Amniotic epithelial cell (primary cell): ENCODE measurements at places on chromosomes 3 and 15.

- peak; percentile 42 for DNase-seq
These were observed 372.5 kb upstream of the CFAP20DC start for GRCh38 chr3:59422312-59422711.

- DNase-seq = peak; percentile 2
These were observed 172.7 kb downstream of the SYNPR start for GRCh38 chr3:63450634-63451363.

DNA sequence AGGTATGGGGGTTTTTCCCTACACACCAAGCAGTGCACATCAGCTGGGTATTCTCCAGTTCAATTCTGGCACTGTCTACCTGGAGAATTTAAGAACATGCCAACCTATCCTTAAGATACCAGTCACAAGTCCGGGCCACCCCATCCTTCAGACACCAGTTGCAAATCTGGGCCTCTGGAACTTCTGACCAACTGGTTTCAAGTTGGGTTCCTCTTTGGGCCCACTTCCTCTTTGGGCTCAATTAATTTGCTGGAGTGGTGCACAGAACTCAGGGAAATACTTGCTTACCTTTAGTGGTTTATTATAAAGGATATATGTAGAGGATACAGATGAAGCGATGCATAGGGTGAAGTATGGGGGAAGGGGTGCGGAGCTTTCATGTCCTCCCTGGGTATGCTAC, 25.3 kb downstream of the GLCE start:
- DNase-seq = no peak

- no peak for DNase-seq
These were observed 345.6 kb downstream of the GAP43 start for GRCh38 chr3:115968871-115969270.

DNA sequence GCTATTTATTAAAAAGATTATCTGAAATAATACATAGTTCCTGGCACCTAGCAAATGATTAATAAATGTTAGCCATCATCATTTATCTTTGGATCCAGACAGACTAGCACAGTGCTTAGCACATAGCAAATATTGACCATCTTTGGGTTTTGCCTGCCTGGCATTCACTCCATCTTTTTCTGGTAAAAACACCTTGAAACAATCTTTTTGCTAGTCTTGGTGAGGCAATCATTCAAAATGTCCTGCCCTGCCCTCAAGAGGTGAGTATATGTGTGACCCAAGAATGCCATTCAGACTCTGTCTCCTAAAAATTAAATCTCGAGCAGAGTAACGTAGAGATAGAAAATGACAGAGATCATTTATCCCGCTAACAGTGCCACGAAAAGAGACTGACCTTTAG, 78.3 kb upstream of the ZNF280D start:
- DNase-seq = no peak

GRCh38 chr3:108153451-108153981, 62.7 kb upstream of the CD47 start:
- DNase-seq = peak; percentile 81

DNA sequence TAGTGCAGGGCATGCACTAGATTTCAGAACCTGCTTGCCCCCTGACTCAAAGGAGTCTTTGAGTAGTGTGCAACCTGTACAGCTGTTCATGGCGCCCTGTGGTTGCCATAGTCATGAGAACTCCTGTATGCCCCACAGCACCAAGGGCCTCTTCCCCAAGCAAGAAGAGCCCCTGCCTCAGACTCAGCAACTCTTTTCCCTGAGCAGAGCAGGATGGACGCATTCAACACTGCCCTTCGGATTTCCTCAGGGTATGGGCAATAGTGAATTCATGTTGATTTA, 89.7 kb upstream of the KLF13 start:
- no peak for DNase-seq

GRCh38 chr15:78301326-78301725, 1.9 kb upstream of the SKIC8 start:
- no peak for DNase-seq

DNA sequence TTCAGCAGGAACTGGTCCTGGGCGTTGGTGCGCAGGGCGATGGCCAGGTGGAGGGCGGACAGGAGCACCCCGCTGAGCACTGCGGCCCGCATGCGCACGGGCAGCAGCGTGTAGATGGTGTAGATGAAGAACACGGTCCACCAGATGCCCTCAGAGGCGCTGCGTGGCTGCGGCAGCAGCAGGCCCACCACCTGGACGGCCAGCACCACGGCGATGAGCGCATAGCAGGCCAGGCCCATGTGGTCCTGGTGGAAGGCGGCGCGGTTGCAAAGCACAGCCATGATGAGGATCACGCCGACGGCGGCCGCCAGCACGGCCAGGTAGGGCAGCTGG, 1.5 kb downstream of the ADCY5 start:
- no peak for DNase-seq

DNA sequence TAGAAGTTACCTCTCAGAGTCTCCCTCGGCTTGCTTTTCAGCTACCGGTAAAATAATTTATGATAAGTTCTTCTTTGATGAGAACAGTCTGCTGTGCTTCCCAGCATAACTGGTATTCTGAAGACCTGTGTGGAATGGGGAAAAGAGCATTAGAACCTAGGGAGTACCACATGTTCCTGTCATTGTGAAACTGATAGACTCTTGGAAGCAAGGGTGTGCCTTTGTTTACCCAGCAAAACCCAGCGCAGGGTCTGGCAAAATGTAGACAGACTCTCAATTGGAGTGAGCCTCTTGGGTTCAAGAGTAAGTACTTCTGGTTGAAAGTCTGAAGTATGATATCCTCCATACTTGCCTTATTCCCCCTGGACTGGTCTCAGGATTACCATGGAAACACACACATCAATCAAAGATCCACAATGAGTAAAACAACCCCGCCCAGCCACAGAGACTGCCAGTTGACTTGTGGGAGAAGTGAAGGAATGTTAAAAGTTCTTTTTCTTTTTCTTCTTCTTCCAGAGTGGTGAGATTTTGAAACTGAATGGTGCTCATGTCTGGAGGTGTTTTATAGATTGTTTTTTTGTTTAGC, 652.4 kb upstream of the NAALADL2 start:
- no peak for DNase-seq
